ENCODE measurements at places on chromosomes 6 and 20.

GRCh38 chr20:60365882-60366281 is 407.7 kb downstream of the CDH26 start:
- no peak for DNase-seq

GRCh38 chr6:14953836-14954235 is 292.0 kb upstream of the JARID2 start:
- DNase-seq: no peak

DNA sequence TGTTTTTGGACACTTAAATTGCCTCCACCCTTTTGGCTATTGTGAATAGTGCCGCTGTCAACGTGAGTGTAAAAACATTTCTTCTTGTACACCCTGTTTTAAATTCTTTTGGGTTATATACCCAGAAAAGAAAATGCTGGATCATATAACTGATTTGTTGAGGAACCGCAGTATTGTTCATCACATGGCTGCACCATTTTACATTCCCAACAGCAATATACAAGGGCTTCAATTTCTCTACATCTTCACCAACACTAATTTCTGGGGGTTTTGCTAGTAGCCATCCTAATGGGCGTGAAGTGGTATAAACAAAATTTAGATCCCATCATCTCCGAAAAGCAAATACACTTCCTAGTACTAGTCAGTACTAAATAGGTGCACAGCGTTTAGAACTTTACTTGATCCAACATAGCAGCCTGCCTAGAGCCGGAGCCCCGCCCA is 579 bp upstream of the BPHL start:
- peak; percentile 54 for DNase-seq

DNA sequence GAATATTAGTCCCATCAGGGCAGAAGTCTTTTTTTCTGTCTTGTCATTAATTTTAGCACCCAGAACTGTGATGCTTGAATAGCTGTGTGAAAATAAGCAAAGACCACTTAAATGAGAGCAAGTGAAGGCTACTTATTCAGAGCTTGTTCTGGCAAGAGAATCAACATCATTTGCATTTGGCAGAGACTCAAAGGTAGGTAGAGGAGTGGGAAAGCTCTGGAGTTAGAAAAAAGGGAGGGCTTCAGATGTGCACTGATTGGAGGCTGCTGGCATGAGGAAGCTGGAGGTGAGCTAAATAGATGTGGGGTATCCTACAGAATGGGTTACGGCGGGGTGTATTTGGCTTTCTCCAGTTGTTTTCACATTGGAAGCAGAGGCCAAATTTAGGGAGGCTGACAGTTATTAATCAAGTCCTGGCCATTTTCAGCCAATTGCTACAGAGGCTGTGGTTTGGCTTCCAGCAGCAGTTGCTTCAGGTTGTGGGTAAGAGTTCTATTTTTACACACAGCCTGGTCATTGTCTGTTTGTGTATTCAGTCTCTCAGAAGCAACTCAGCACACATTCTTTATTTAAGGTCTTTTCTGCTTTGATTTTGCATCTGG is 254.3 kb downstream of the BTBD3 start:
- DNase-seq: no peak

GRCh38 chr20:24560571-24561491 is 91.4 kb downstream of the SYNDIG1 start:
- no peak for DNase-seq

GRCh38 chr6:155190677-155191076 is 73.1 kb upstream of the CLDN20 start:
- no peak for DNase-seq

DNA sequence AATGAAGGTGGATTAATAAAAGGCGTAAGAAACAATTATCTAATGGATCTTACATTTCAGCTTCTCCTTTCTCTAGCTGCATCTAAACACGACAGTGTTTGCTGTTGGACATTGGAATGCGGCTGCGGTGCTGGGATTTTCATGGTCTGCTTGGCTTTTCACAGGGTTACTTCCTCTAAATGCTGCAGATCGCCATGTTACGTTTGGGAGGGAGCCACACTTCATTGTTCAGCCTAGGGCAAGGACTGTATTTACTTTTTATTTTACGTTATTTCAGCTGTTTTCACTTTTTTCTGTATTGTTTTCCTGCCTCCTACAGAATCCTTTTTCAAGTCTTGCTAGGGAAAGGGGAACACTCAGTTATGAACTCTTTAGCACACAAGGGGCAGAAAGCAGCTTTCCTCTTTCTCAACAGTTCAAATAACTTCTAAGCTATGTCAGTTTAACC is 97.9 kb upstream of the MTHFD1L start:
- DNase-seq: peak; percentile 55

GRCh38 chr20:3226093-3226492 is 12.9 kb downstream of the SLC4A11 start:
- no peak for DNase-seq

- no peak for DNase-seq
These were observed 97.8 kb upstream of the PMEPA1 start for GRCh38 chr20:57807401-57808263.

DNA sequence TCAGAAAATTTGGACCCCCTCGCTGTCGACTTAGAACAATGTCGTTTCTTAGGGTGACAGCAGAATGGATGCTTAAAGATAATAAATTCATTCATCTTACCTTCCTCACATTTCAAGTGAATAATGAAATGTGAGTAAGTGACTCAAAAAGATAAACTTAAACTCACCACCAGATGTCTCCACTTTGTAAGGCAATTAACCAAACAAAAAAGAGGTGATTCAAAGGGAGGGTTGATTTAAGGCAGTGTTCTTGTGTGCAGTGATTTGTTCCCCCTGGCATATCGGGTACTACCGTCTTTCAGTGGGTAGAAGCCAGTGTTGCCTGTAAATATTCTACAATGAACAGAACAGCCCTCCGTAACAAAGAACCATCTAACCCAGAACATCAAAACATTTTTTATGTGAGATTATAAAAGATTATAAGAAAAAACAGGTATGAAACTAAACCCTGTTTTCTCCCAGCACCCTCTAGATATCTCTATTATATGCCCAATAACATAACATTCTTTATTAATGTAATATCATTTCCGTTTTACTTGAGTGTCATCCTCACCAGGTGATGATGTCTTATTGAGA is 589.7 kb downstream of the CBLN4 start:
- DNase-seq: no peak
